ENCODE measurements at places on chromosomes 6 and 20.

GRCh38 chr20:51811514-51812128 lies 9.3 kb upstream of the SALL4 start:
- DNase-seq: no peak

GRCh38 chr6:103455275-103455674 lies 1404.4 kb downstream of the HACE1 start:
- DNase-seq: no peak

DNA sequence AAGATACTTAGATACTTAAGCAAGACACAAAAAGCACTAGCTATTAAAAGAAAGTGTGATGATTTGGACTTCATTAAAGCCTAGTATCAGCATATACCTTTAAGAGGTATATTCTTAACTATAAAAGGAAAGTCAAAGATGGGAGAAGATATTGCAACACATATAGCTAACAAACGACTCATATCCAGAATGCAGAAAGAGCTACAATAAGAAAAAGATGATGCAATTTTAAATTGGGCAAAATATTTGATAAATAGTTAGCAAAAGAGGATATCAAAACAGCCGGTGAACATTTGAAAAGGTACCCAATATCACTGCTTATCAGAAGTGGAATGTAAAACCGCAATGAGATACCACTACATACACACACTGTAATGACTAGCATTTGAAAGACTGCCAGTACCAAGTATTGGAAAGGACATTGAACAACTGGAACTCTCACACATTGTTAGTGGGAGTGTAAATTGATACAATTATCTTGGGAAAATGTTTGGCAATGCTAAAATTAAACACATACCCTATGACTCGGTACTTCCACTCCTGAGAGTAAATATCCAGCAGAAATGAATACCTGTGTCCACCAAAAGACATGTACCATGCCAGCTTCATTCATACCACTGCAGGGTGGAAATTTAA lies 25.7 kb downstream of the MUC22 start:
- no peak for DNase-seq

- no peak for DNase-seq
Observed at GRCh38 chr20:41360831-41361756, 5.5 kb downstream of the EMILIN3 start.

DNA sequence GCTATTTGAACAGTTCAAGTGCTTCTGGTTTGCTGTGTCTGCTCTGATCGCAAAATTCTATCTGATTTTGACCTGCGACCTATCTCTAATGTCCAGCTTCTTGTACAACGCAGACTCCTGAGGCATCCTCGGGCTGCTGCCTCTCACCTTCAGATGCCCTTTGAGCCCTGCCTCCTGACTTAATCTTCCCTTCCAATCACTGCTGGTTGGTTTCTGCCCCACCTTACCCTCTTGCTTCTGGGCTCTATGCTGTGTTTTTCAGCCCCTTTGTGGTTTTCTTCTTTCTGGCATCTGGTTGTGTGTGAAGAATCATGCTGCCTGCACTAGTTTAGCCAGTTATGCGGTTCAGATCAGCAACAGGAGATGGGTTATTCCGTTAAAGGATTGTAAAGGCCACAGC lies 131.2 kb upstream of the THEMIS start:
- no peak for DNase-seq

DNA sequence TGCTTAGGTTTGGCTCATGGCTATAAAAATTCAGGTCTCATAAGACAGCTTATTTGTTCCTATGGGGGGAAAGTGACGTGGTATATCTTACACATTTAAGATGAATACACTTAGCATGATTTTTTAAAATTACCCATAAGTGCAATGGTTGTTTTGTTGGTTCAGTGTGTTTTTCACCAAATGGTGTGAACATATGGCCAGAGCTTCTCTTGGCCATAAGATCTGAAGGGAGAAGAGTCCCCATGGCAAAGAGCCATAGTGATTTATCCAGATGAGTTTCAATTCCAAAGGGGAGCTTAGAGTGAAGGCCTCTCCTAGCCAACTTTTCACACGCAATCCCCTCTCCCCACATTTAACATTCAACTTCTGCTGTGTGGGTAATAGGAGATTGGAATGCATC lies 107.6 kb downstream of the TMEM242 start:
- DNase-seq: no peak

- DNase-seq: no peak
Observed at GRCh38 chr6:72865467-72865866, 243.6 kb downstream of the KCNQ5 start.

DNA sequence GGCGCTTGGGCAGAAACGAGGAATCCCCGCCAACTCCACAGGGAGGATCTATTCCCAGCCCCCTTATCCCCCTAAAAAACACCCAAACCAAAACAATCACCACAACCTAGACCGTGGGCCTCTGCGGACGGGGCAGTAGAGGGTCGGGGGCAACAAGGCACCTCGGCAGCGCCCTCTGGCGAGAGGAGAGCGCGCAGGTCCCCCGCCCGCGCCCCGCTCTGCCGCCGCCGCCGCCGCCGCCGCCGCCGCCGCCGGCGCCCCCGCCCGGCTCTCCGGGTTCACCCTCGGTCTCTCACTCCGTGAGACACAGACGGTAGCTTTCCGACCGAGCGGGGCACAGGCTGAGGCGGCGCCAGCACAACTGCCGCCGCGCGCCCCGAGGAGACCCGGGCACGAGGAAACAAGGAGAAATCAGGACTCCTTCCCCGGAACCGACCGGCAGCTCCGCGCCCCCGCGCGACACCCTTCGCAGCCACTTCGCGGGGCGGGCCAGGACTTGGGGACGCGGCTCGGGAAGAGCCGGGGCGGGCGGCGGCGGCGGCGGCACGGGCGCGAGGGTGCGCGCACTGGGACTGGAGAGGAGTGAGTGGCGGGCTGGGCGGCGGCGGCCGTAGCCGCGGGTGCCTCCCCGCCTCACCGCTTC lies at the start of gene SLC35F1:
TSS of gene SLC35F1 (plus strand) at position 307 of the 643 bp plus-strand sequence.
- peak; percentile 83 for DNase-seq

- peak; percentile 67 for DNase-seq
Observed at GRCh38 chr20:32019156-32019510, 8.9 kb downstream of the CCM2L start.
